ENCODE measurements at places on chromosomes 7 and 10. TPM values are rescaled to one million over a fixed set of nuclear protein-coding genes. Genes with fewer than 3 reads are reported as not detected.

DNA sequence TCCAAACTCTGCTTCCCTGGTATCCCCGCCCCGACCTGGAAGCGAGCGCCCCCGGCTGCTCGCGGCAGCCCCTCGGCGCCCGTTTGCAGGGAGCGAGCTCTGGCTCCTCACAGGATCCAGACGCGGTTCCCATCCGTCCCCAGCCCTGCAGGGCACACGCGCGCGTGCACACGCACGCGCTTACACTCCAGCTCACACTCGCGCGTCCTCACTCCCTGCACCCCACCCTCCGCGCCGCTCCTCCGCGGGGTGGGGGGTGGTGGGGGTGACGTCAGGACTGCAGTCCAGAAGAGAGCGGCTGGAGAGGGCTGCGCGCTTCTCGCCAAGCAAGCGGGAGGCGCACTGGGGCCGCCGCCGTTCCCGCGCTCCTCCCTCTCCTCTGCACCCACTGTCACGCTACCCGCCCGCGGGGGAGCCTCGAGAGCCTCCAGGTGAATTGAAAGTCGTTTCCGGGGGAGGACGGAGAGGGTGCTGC is 255.6 kb downstream of the OTUD1 start:
- peak; percentile 60 for DNase-seq

Gene NPTX2
- 4.1 TPM for polyA plus RNA-seq

DNA sequence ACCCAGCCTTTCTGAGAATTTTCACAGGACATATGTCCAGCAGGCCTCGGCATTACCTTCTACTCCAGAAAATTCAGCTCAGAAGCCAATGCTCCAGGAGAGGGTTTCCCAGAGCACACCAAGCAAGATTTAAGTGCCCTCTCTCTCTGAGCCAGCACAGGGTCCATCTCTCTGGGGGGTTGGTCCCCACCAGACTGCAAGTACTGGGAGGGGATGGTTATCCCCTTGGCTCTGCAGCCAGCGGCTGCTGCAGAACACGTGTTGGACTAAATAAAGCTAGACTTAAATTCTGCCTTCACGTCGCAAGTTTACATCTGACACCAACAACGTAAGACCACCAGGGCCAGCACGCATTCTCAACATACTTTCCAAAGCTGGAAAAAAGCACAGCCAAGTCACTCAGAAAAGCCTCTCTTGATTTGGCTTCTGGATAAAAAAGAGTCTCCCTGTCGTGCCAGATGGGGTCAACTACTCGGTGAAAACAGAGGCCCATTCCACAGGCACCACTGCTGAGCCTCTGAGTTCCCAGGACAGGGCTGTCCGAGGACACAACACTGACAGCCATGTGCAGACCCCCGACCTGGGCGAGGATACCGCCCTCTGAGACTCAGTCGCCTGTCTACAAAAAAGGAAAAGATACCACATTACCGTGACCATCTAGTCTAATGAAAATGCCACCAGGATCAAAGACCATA is 77.3 kb downstream of the CTBP2 start:
- DNase-seq = no peak

DNA sequence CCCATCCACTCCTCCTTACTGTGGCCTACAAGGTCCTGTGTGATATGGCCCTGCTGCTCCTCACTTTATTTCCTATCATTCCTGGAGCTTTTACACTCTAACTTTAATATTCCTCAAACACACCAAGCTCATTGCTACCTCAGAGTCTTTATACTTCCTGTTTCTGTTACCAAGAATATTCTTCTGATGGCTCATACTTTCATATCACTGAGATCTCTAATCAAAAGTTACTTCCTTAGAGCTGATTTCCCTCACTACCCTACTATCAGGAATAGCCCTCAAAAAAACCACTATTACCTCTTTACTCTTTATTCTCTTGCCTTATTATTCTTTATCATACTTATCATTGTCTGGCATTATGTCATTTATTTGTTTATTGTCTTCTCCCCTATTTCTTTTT is 5.8 kb upstream of the PPP3CB start:
- DNase-seq = no peak

Gene NKX2-3
- polyA plus RNA-seq = not detected

Gene SEC31B
- polyA plus RNA-seq = 20.2 TPM

DNA sequence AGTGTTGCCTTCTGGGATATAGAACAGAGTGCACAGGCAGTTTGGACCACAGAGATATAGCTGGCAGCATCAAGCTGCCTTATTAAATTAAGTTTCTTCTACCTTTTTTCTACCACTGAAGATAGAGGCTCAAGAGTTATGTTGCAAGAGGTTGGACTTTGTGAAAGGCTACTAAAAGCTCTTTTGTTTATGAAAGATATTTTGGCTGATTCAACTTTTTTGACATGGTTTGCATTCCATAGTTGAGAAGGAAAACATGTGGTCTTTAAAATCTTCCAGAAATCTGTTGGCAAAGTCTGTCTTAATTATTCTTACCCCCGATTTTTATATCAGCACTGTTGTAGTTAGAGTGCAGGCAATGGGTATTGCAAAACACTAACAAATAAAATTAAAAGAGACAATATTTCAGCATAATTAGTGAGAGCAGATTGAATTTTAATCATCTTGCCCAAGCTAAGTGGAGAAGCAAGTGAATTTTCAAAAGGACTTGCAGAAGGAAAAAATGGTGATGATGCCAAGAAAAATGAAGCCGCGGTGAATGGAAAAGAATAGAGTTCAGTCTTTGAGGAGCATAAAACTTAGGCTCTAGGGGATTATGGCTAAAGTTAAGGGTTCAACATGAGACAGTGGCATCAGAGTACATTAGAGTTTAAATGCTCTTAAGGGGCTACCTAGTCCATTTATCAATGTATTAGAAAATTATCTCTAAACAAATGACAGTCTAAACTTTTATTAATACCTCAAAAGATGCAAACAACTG is 450.9 kb upstream of the CNTNAP2 start:
- DNase-seq = no peak

Data from left renal pelvis (tissue), 4 donors.